CD4-positive, alpha-beta T cell treated with Interleukin-17A for 1 hour (primary cell): ENCODE measurements at places on chromosomes 16 and 17.

GRCh38 chr16:47058295-47059086 is 85.0 kb upstream of the DNAJA2 start:
- DNase-seq: no peak

- DNase-seq: no peak
Measured at GRCh38 chr17:8124350-8125153, 646 bp upstream of the HES7 start.

- DNase-seq: no peak
Measured at GRCh38 chr16:35754391-35755369, 2295.3 kb downstream of the TP53TG3F start.

DNA sequence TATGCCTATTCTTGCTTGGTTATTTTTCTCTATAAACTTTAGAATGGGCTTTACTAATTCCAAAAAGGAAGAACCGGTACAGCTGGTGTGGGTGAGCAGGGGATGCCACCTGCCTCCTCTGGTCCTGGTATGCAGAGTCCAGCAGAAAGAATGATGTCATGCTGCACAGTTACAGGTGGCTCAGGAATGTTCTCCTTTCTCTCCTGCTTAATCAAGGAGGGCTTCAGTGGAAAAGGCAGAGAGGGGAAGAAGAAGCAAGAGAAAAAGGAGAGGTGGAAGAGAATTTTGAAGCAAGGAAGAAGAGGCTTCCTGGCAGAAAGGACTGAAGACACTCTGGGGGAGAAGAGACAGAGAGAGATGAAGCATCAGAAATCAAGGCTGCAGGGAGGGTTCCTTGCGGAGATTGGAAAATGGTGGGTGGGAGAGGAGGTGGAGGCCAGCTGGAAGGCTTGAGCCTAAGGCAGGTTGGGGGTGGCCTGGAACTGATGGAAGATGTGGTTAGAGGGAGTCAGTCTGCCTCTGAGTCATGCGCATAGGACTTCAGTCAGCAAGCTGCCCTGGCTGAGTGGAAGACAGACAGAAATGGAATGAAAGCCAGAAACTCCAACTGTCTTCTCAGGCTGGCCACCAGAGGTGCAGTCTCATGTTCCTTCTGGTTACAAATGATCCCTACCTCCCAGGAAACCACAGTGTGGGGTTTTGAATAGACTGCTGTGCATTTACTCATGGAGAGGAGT is 64.6 kb upstream of the CRHR1 start:
- DNase-seq: no peak

- DNase-seq: no peak
Measured at GRCh38 chr16:200388-200787, 20.1 kb downstream of the HBQ1 start.

DNA sequence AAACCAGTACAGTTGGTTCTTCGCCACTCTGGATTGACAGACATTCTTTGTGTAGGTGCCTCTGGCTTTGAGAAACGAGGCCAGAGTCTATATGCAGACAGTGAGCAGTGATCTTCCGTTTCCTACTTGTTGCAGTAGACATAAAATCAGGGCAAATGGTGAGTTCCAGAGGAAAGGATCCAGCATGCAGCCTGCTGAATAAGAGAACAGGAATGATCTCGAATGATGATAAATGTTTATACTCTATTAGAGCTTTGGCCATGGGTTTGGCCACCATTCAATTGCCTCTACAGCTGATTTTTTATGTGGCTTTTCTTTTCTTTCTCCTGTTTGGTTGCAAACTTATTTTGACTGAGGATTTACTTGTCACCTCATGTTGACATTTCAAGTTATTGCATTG is 286.7 kb downstream of the IRX3 start:
- no peak for DNase-seq

DNA sequence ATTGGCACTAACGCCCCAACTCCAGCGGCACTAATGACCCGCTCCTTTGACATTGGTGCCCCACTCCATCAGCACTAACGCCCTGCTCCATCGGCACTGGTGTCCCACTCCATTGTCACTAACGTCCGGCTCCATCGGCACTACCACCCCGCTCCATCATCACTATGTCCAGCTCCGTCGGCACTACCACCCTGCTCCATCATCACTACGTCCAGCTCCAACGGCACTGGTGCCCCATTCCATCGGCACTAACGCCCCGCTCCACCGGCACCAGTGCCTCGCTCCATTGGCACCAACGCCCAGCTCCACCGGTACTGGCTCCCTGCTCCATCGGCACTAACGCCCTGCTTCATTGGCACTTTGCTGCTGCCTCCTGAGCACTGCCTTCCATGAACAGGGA is 7.5 kb downstream of the ZNF213 start:
- no peak for DNase-seq

DNA sequence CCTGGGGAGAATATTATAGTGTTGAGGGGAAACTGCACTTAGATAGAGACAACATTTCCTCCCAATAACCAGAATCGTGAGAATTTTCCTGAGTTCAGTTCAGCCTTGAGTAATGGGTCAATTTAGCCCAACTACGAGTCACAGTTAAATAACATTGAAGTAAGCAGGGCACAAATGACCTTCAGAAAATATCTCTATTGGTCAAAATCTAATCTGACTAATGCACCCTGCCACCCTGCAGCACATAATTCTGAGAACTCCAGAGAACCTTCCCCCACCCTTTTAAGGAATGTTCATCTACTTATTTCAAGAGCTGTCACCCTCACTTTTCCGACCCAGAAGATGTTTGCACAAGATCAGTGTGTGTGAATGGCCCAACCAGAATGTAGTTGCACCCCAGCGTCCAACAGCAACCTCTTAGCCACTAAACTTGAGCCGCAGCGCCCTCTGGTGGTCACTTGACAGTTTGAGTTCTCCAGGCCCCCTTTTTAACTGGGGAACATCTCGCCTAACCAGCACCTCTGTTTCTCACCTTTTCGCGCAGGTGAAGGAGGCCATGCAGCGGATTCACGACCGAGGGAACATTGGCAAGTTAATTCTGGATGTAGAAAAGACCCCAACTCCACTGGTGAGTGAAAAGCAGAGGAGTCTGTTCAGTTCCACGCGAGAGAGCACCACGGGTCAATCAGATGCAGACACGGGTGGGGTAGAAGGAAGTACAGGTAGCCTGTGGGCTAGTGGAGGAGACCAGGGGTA is 50.9 kb upstream of the CLEC3A start:
- peak; percentile 70 for DNase-seq

DNA sequence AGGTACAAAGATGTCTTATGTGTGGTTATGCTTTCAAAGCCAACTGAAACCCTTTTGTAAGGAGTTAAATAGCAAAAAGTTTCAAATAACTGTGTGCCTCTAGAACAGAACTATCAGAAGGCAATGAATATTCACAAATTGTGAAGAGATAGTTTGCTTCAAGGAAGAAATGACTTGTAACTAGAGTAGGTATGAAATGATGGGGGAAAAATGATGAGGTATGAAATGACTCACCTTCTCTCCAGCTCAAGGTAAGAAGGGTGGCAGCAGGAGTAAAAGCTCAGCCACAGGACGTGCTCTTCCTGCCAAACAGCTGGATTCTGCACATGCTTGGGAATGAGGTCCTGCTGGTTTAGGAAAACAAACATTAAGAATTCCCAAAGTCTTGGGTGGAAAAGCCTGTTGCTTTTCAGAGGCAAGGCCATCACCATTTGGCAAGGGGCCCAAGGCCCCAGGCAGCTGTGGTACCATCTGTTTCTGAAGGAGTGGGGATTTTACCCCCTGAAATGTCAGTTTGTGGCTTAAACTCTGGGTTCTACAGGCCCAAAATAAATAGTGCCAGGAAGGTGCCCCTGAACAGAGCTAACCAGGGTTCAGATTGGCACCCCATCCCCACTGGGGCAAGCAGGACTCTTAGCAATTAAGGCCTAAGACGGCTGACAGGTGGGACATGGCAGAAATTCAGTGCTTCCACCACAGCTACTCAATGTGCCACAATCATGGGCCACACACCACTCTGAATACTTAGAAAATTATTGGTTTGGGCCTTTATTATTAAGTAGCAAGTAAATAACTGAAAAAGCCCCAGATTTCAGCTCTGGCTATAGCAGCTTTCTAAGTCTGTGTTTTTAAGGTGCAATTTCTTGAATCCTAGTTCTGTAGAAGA is 13.3 kb downstream of the HERPUD1 start:
- DNase-seq: no peak

GRCh38 chr17:76688165-76688622 is 22.6 kb downstream of the MXRA7 start:
- DNase-seq: no peak

GRCh38 chr16:57694231-57694724 is 328 bp upstream of the DRC7 start:
- DNase-seq: no peak

DNA sequence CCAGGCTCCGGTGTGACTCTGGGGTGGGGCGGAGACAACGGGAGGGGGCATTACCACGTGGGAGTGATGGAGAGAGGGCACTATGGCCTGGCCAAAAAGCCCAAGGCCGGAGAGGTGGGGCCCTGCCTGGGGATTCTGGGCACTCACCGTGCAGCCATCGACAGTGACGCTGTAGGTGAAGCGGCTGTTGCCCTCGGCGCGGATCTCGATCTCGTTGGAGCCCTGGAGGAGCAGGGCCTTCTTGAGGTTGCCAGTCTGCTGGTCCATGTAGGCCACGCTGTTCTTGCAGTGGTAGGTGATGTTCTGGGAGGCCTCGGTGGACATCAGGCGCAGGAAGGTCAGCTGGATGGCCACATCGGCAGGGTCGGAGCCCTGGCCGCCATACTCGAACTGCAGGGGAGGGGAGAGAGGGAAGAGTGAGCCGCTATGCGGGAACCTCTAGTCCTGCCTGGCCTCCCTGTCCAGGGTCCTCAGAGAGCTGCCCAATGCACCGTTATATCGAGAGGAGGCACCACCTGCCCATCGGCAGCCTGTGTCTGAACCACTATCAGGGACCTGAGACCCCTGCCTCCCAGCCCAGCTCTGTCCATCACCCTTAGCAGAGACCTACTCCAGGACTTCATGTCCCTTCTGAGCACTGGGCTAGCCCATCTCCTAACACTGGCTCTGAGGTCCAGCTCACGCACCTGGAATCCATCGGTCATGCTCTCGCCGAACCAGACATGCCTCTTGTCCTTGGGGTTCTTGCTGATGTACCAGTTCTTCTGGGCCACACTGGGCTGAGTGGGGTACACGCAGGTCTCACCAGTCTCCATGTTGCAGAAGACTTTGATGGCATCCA is 15.6 kb downstream of the COL1A1 start:
- no peak for DNase-seq

- DNase-seq: no peak
Measured at GRCh38 chr16:57606847-57607501, 21.5 kb upstream of the ADGRG1 start.

DNA sequence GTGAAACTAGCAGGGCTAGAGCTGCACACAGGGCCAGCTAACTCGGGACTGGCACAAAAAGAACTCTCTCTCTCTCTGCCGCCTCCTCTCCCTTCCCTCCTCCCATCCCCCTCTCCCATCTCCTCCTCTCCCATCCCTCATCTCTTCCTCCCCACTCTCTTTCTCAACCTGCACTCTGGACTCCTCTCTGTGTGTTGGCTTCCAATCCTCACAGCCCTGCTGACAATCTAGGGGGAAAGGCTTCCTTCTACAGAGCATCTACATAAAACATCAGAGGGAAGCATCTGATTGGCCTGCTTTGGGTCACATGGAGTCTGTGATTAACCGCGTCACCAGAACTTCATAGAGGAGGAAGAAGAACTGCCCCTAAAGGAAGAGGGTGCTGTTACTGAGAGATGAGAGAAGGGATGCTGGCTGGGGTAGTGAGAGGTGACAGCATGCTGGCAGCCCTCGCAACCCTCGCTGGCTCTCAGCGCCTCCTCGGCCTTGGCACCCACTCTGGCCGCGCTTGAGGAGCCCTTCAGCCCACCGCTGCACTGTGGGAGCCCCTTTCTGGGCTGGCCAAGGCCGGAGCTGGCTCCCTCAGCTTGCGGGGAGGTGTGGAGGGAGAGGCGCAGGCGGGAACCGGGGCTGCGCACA is 12.8 kb upstream of the ZFP90 start:
- no peak for DNase-seq

- DNase-seq: no peak
Measured at GRCh38 chr17:17856386-17856785, 19.6 kb upstream of the SREBF1 start.

- DNase-seq: no peak
Measured at GRCh38 chr17:48561884-48562810, 16.0 kb downstream of the HOXB4 start.

DNA sequence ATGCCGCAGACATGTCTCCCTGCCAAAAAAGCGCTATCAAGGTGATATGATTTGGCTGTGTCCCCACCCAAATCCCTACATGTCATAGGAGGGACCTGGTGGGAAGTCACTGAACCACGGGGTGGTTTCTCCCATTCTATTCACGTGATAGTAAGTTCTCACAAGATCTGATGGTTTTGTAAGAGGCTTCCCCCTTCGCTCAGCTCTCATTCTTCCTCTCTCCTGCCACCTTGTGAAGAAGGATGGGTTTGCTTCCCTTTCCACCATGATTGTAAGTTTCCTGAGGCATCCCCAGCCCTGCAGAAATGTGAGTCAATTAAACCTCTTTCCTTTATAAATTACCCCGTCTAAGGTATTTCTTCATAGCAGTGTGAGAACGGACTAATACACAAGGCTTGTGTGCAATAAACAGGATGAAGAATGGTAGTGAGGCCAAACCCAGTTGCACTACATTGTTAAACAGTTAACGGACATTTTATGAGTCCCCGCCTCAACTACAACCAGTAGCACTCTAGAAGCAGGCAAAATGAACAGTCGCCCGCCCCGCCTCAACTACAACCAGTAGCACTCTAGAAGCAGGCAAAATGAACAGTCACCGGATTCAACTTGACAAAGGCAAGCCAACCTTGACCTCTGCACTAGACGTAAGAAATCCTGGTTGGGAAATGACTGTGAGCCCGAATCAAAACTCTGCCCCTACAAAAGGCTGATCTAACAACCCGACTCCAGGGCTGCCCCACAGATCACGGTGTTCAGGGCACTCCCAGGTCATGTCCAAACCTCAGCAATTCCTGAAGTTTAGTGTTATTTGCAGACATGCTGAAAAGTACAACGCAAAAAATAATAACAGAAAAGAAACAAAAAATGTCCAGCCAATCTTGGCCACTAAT is 26.3 kb downstream of the VPS53 start:
- DNase-seq: peak; percentile 28

DNA sequence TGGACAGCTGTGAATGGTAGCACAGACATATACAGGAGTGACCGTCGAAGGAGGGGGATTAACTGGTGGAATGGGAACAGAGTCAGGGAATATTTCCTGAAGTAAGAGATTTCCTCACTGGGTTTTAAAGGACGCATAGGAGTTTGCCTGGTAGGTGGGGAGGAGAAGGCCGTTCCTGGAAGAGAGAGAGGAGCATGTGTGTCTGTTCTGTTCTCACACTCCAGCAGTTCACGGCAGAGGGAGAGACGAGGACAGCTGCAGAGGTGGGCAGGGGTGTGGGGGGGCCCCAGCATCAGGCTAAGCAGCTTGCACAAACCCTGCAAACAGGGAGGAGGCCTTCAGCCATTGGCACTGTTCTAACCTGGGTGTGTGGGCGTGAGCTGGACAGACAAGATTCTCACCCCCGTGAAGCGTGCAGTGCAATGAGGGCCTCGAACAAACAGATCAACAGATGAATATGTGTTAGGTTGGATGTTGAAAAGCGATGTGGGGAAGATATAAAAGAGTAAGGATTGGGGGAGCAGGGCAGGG is 85.3 kb upstream of the GSE1 start:
- DNase-seq: no peak
